ENCODE measurements at places on chromosomes 11 and 22.
A peak's percentile ranks its signal among the peaks of the same experiment; 100 is the strongest.

GRCh38 chr11:11247576-11247975 lies 105.5 kb downstream of the CSNK2A3 start:
- DNase-seq: no peak

DNA sequence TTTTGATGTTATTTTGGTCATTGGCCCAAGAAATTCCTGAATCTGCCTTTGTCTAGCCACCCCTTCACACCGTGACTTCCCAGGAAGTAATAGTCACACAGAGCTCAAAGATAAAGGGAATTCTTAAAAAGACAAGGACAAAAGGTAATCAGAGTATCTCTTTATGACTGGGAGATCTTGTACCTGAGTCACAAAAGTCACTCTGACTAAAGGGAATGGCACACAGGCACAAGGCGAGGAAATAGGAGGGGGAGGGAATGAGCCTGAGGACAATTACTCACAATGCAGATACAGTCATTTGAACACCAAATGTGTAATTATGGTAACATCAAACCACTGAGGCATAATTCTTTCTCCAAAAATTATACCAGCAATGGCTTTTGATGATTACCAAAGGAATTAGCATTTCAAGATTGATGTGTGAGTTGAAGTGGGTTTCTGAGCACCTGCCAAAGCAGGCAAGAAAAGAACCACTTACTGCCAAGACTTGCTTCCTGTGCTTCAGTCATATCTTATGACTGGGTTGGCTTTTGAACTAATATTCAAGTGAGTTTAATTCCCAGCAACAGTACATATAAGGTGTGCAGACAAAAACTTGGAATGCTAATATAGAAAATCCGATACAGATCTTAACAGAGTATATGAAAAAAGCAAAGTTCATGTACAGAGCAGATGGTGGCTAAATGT lies 856.4 kb downstream of the LRRC4C start:
- no peak for DNase-seq

- DNase-seq: no peak
Observed at GRCh38 chr11:507727-508515, 879 bp upstream of the RNH1 start.

DNA sequence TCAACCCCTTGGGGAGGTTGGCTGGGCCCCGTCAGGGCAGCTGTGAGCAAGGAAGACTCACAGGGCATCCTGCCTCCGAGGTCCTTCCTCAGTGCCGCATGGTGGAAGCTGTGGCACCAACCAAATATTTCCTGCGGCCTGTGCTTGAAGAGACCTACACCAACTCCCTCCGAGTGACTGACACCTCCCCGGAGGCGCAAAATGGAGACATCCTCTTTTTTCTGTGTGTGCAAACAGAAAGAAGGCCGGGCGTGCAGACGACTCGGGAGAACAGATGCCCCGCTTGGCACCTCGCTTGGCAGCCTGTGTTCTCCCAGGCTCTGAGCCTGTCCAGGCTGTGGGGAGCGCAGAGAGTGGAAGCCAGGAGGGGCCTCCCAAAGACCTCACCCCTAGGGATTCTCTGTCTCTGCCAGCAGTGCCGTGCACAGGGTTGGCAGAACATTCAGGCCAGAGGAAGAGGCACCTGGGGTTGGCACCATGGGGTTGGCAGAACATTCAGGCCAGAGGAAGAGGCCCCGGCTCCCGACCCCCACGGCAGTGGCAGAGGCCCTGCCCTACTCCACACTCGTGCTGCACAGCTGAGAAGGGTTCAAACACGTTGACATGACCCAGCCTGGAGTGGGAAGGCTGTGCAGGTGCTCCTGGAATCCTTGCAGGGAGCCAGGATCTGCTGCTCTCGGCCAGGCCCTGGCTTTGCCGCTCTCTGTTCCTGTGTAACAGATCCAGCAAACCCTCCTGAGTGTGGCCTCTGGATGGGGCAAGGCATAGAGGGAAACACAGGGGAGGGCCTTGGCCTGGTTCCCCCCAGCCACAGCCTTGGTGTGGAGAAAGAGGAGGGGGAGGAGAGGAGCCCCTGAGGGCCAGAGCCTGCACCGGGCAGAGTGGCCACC lies 805.5 kb downstream of the BRD1 start:
- no peak for DNase-seq

DNA sequence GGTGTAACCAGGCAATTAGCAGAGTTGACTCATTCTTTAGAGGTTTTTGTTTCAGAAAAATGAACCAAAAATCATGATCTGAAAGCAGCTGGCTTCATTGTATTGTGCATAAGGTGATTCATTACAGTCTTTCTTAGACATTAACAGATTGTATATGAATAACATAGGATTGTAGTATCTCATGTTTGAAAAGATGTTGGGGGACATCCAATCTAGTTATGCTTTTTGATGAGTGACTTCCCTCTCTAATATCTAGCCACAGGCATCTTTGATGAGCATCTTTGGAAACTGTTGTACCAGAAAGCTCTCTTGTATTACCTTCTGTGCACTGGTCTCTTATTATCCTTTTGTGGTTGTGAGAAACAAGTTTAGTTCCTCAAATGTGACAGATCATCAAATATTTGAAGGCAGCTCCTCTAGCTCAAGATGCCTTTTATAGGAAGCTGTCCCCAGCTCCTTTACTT lies 8.3 kb downstream of the GRK3 start:
- DNase-seq: peak; percentile 45

DNA sequence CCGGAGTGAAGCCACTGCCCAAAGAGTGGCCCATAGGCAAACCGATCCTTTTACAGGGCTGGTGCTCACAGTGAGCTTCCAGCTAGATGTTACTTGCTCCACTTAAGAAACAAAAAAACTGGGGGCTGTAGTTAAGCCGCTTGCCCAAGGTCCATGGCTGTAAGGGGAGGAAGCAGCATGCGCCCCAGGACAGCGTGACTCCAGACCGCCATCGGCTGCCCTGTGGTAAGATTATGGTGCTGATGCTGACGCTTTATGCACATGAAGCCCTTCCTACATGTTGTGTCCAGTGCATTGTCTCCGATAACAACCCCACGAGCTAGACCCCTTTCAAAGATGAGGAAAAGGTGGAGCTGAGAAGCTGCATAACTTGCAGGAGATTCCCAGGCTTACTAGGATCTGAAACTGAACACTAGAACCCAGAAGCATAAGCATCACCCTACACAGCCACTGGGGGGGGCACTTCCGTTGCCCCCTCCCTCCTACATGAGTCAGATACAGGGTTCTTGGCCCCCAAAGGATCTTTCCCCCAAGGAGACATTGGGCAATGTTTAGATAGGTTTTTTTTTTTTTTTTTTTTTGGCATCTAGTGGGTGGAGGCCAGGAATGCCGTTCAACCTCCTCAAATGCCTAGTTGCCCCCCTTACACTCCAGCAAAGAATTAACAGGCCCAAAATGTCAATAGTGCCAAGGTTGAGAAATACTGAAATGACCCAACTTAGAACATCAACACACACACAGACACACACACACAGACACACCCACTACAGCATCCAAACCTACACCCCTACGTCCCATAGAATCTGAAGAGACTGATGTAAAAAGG lies 53.9 kb downstream of the MN1 start:
- DNase-seq: no peak

- DNase-seq: no peak
Observed at GRCh38 chr11:90774727-90775566, 552.1 kb upstream of the CHORDC1 start.
